Activated CD8-positive, alpha-beta memory T cell treated with anti-CD3 and anti-CD28 coated beads for 48 hours (primary cell): ENCODE measurements at places on chromosomes 13 and 19.

GRCh38 chr19:35901055-35901644, 810 bp upstream of the NFKBID start:
- no peak for DNase-seq

GRCh38 chr13:30755678-30756077, 20.3 kb downstream of the ALOX5AP start:
- no peak for DNase-seq

DNA sequence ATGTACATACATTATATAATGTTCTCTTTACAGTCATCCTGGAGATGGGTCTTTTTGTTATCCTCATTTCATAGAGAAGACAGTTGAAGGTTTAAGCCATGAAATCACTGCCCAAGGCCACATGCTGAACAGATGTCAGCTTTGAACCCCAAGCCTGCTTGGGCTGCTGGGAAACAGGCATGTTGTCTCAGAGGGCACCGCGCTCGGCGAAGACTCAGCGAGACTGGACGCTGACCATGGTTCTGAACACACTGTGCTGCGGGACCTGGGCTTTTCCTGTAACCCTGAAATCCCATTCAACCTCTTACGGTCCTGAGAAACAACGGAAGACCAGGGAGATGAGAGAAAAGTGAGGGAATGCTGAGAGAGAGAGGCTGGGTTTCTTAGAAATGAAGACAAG, 27.3 kb downstream of the LRFN3 start:
- no peak for DNase-seq

- no peak for DNase-seq
Measured at GRCh38 chr19:4980838-4981680, 12.1 kb downstream of the KDM4B start.

- no peak for DNase-seq
Measured at GRCh38 chr13:88456151-88456550, 785.0 kb downstream of the SLITRK5 start.
